ENCODE measurements at places on chromosomes 2 and 18.

DNA sequence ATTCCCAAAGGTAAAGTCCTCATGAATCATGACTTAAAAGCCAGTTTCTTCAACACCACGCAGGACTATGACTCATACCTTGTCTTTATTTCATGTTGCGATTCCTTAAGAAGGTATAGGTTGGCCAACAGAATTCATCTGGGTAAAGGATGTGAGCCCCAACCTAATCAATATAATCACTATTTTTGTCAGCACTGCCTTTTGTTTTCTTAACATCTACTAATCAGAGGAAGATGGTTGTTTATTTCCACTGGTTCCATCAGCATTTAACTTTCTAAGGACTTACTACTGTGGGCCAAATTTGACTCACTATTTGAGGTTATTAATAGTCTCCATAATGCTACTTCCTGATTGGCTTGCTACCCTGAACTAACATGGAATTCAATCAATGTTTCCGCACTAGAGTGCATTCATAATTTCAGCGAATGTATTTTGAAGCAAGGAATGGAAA lies 78.6 kb downstream of the SCG2 start:
- no peak for DNase-seq

DNA sequence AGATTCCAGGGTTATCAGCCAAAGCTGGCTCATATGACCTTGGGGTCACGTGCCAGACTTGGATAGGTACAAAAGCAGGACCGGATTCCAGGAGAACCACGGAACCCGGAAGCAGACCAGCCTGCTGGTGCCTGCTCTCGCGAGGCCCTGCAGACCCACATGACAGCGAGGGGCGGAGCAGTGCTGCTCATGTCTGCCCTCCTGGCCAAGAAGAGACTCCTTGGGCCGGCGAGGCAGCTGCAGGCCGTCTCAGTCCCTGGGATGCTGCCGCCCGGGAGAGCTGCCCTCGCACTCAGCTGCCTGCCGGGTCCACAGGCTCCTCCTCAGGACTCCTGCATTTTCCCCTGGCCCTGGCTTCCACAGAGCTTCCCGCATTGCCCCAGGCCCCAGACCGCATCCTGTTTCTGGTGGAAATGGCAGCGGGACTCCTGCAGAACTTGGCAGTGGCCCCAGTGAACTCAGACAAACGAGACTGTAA lies 739.5 kb downstream of the SOCS6 start:
- DNase-seq: no peak

DNA sequence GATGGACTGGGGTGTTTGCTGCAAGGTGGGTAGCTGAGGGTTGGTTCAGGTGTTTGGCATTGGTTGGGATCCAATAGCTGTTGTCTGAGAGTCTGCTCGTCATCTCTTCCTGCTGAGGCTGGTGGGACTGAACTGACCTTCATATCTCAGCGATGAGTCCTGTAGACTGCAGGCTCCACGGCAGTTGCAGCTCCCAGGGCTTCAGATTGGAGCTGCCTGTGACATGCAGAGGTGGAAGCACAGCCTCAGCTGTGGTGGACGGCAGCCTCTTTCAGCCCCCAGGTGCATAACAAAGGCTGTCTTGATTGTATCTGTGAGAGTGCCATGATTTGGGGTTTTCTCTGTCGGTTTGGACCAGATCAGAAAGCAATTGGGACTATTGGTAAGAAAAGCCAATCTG lies 3.9 kb upstream of the IL1R2 start:
- no peak for DNase-seq

GRCh38 chr2:232980683-232981082 lies 32.4 kb downstream of the NGEF start:
- no peak for DNase-seq

- DNase-seq: no peak
These were observed 789.7 kb upstream of the RAB6C start for GRCh38 chr2:129189617-129190319.

All from NCI-H1092 (cell line).